Central memory CD4-positive, alpha-beta T cell (primary cell): ENCODE measurements at places on chromosomes 3 and 15.

GRCh38 chr3:46642971-46643370 lies 30.6 kb downstream of the FAM240A start:
- DNase-seq = no peak

DNA sequence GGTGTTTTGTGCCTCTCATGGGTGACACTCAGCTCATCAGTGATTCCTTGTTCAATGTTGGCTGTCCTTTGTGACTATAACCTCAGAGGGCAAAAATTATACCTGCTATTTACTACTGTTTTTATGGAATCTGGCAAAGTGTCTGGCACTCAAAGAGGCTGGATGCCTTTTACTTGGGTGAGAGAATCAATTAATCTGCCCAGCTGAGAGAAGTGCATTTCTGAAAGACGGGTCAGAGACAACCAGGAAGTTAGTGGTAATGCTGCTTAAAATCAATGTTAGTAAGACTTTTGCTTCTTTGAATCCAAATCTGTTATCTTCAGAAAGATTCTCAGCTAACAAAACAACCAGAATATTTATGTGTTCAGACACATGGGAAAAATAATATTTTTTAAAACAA lies 436.2 kb upstream of the SUCLG2 start:
- DNase-seq = no peak

- DNase-seq = no peak
Measured at GRCh38 chr3:149553781-149554451, 79.4 kb downstream of the TM4SF4 start.

DNA sequence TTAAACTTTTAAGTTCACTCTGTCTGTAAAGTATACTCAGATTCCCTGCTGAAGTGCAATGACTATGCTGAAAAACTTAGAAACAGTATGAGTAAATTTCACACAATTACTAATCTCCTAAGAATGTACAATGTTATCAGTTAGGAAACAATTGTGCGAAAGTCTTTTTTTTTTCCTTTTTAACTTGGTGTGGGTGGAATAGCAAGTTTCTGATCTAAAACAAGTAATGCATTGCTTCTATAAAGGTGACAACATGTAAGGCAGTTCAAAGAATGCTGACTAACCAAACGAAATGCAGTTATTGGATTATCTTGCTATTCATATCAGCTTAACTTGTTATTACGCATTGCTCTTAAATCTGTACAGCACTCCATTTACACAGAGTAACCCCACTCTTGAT lies 19.3 kb upstream of the SLC12A8 start:
- no peak for DNase-seq

- no peak for DNase-seq
Measured at GRCh38 chr15:58900631-58901030, 32.8 kb downstream of the SLTM start.
